Stimulated activated CD8-positive, alpha-beta memory T cell treated with anti-CD3 and anti-CD28 coated beads, Interleukin-4, amount 100 ng/mL, for 4 hours (primary cell): ENCODE measurements at places on chromosomes 3 and 15.

GRCh38 chr3:159919873-159920272, 68.8 kb upstream of the IL12A start:
- DNase-seq, result no peak

DNA sequence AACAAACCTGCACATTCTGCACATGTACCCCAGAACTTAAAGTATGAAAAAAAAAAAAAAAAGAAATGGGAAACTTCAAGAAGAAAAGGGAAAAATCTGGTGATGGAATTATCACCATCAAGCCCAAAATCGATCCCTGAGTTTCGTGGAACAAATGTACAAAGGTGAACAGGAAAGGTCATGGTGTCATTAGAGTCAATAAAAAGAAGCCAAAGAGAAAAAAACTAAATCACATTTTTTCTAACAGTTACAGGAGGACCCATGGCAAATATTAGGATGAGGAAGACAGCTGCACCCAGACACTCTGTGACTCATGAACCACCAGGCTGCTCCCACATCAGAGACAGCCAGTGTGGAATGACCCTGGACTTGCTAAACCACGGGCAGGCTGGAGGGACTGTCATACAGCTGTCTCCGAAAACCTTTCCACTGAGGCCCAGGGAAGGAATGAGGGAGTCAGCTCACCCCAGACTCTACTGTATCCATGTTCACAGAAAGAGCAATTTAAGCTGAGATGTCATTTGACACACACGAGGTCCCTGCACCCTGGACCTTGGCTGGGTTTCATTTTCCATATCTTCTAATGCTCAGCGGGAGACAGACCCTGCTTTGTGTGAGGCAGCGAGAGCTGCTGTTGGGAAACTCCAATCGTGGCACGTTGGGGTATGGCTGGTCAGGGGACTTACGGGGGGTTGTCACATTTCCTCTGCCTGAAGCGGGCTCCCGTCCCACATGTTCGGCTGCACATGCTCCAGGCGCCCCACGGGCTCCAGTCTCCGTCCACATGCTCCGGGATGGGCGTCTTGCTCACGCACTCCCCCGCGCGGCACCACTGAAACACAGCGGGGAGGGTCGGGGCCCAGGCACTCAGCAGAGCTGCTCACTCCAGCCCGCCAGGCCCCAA, 210.2 kb downstream of the ADAMTS17 start:
- DNase-seq, result no peak

DNA sequence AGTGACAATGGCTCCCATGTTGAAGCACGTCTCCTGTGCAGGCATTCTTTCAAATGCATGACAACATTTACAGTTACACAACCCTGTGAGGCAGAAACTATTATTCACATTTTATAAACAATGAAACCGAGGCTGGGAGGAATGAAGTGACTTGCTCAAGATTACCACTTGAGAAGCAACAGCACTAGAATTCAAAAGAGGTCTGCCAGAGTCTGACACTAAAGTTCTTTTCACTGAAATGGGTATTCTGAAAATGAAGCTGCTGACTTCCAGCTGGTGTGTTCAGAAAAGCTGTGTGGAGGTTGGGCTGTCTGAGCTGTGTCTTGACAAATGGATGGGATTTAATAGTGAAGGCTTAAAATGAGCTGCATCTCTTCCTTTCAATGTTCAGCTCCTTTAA, 104.4 kb downstream of the THSD4 start:
- no peak for DNase-seq

- DNase-seq, result no peak
These were observed 244.5 kb downstream of the RBMS3 start for GRCh38 chr3:29525254-29525881.

- DNase-seq, result no peak
These were observed 26.8 kb downstream of the SERPINI1 start for GRCh38 chr3:167762296-167762695.

DNA sequence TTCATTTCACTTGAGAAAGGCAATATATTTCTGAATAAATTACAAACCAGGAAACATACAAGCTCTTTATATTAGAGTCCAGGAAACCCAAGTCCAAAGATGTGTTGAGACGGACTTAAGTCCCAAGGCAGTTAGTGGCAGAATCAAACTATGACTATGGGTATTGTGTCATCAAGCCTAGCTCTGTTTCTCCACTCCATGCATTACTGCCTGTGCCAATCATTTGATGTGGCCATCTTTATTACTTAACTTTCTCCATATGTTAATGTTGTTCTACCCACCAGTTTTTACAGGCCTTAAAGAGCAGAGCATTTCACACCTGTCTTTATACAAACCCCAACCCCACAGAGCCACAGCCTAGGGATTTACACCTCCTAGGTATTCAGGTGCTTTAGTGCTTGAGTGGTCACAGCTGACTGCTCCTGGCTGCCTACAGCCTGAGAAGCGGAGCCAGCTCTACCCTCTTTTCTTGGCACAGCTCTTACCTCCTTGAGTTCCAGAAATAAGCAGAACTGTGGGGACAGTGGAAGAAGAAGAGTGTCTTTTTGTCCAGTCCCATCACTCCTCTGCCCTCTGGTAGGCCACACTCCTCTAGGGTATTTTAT, 92.1 kb downstream of the DTWD1 start:
- no peak for DNase-seq

DNA sequence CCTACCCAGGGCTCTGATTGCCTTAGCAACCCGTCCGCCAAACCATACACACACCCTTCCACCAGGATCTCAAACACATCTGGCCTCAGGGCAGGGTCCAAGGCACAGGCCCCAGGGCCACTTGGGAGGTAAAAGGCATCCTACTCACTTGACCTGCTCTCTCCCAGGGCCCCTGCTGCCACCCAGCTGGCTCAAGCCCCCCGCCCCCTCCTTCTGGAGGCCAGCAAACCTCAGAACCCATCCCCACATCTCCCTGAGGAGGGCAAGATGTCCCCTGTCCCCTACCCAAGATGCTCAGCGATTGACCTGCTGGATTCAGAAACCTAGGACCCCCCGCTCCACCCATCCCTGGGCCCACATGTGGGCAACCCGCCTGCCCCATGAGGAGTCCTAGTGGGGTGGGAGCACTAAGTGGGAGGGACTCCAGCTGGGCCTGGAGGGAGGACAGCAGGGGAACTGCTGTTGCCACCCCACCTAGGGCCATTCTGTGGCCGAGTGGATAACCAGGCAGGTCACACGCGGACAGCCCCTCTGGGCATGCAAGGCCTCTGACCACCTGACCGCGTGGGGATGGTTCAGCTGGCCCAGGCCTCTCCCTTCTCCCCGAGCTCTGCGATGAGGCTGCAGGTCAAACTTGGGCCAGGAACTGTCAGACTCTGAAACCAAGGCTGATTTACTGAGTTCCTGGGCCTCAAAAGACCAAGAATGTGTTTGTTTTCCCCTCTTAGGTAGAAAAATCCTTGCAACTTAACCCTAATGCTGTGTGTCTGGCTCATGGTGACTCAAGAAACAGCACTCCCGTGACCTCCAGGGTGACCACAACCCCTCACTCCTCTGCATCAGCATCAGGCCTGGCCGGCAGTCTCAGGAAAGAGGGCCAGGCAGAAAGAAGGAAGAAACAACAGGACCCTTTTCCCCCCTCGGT, 4.2 kb downstream of the MFGE8 start:
- no peak for DNase-seq

- no peak for DNase-seq
These were observed 5.6 kb downstream of the RBP1 start for GRCh38 chr3:139533781-139534454.

GRCh38 chr3:60076331-60076730, 1026.5 kb upstream of the CFAP20DC start:
- no peak for DNase-seq

DNA sequence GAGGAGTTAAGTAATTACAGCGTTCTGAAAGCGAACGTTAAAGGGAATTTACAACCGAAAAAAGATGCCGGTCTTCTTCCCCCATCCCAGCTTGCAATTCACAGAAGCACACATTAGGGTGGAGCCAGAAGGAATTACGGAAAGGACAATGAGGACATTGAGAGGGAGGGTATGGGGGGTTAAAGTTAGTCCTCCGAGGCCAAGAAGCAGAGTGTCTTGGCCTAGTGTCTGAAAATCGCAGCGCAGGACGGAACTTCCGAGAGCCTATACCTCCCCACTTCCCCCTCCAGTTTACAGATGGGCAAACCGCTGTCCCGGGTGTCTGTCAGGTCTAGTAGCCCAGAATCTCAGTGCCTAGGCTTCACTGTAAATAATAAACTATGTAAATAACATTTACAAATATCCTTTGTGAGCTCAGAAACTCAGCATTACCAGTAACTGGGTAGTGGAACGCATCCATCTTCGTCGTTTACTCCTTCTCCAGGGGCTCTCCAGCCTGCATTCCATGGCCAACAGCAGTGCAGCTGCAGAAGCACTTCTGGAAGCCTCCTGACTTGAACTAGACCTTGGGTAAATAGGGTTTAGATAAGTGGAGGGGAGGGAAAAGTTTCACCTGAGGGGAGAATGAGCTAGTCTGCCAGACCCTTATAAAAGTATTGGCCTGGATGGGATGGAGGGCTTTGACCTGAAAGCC, 922 bp downstream of the ADPRH start:
- no peak for DNase-seq

DNA sequence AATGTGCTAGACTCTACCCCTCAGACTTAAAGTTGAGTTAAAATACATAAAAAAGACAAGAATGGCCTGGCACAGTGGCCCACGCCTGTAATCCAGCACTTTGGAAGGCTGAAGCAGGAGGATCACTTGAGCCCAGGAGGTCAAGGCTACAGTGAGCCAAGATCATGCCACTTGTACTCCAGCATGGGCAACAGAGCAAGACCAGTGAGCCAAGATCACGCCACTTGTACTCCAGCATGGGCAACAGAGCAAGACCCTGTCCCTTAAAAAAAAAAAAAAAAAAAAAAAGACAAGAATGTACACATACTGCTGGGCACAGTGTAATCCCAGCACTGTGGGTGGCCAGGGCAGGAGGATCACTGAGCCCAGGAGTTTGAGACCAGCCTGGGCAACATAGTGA, 17.4 kb downstream of the DIS3L start:
- DNase-seq, result no peak

- DNase-seq, result no peak
These were observed 19.7 kb downstream of the PTPRG start for GRCh38 chr3:61580982-61581643.

DNA sequence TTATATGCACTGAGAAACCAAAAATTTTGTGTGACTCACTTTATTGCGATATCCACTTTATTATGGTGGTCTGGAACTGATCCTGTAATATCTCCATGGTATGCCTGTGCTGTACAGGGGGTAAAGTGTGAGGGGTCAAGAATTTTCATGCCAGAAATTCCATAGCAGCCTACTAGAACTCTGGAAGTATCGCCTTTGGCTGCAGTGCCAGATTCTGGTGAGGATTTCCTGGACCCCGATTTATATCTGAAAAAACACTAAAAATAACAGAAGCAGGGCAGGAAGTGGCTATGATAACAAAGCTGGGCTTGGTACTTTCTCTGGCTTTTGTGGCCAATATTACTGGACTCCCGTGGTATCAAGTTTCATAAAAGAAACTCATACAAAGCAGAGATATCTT, 36.4 kb downstream of the CCDC80 start:
- no peak for DNase-seq

GRCh38 chr15:79403501-79403900, 28.6 kb upstream of the MINAR1 start:
- no peak for DNase-seq

DNA sequence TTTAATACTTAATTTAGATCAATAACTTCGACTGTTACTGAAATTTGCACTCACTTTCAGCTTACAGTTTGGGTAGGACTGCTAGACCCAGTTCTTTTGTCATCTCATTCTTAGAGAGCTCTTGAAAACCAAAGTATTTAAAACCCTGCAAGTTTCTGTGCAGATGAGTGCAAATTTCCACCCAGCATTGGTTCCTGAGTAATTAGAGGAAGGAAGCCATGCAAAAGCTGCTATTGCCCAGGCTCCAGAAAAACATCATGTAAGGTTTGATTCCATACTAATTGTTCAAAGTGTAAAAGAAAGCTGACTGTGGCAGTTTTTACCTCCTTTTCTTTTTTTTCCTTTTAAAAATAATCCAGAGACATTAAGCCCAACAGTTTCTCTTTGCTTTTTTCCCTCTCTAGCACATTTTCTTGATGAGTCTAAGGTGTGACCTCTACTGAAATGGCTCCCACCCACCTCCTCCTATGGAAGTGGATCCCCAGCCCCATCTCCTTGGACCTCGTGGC, 30.3 kb downstream of the ABHD2 start:
- no peak for DNase-seq

DNA sequence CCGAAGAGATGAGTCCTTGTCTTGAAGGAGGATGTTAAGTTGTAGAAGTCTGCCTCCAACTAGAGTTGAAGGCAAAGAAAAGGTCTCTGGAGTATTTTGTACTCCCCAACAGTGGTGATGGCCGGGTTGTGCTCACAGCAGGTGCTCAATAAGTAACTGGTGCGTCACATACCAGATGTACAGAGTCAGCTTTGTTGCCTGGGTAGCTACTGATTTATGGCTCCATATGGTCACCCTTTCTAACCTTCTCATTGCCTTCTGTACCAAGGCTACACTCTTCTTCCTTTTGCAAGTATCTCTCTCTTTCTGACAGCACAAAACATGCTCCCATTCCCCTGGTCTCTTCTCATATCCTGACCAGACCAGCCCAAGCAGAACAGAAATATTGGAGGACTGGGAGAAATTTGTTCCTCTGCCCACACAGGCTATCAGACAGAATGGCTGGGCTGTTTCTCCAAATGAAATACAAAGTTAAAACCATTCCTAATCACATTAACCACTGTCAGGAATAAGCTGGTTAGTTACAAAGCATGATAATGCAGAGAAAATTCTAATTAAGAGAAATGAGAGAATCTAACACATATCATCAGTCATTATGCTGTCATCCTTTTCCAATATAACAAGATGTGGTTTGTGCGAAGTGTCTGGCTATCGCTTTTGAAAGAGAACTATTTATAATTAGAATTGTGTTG, 150.1 kb upstream of the LRRN1 start:
- no peak for DNase-seq

DNA sequence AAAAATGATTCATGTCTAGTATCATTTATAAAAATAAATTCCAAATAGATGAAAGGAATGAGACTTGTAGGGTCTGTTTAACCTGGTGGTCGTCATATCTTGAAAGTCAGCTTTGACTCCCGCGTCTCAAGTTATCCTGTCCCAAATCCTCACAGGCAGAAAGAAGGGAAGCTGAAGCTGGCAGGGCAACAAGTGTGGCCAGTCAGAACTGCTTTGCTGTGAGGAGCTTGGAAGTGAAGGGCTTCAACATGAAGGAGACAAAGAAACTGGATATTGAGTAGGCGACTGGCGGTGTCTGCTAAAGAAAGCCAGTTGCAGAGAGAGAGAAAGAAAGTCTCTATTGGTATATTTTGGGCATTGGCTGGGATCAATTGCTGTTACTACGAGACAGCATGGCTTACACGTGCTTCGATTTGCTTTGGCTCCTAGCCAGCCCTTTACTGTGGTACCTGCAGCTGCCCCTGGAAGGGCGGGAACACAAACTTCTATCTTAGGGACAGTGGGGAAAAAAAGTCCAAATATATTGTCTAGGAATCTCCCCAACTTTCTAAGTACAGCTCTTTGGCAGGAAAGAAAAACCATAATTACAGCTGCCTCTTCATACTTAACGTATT, 107.2 kb downstream of the CHST2 start:
- DNase-seq, result no peak

DNA sequence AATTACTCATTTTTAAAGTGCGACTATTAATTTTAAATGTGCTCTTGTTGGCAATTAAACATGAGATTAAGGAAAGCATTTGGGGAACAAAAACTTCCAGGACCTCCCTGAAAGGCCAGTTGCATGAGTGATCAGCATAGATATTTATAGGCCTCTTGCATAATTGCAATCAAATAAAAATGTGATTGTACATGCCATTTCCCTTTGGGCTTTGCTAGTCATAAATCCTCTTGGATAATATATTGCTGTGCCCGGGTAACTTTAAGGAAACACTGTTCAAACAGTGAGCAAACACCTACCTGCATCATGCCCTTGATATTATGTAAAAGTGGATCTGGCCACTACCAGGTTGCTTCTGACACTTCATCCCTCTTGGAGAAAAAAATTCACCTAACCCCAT, 239.1 kb downstream of the MCTP2 start:
- no peak for DNase-seq
